Effector CD8-positive, alpha-beta T cell (primary cell): ENCODE measurements at places on chromosomes 11 and 22.
A peak's percentile ranks its signal among the peaks of the same experiment; 100 is the strongest.

DNA sequence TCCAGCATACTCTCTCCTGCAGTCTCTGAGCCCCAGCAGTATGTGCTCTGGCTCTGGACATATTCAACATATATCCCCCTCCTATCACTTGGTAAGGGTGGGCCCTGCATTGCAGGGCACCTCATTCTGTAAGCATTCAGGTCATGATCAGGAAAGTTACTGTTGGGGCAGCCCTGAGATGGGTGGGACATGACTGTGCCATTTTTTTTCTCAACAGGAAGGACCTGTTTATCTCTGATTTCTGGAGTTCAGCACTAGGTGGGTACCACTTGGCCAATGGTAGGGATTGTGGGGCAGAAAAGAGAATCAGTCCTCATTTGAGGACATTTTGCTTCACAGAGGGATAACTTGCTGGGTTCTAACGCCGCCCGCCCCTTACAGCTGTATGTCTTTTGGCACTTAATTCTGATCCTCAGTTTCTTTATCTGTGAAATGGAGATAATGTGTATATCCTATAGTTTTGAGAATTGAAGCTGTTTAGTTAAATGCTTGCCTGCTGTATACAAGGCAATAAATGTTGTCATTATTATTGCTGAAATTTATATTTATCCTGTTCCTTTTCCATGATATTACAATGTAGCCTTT is 2.2 kb downstream of the SRRD start:
- DNase-seq: no peak

DNA sequence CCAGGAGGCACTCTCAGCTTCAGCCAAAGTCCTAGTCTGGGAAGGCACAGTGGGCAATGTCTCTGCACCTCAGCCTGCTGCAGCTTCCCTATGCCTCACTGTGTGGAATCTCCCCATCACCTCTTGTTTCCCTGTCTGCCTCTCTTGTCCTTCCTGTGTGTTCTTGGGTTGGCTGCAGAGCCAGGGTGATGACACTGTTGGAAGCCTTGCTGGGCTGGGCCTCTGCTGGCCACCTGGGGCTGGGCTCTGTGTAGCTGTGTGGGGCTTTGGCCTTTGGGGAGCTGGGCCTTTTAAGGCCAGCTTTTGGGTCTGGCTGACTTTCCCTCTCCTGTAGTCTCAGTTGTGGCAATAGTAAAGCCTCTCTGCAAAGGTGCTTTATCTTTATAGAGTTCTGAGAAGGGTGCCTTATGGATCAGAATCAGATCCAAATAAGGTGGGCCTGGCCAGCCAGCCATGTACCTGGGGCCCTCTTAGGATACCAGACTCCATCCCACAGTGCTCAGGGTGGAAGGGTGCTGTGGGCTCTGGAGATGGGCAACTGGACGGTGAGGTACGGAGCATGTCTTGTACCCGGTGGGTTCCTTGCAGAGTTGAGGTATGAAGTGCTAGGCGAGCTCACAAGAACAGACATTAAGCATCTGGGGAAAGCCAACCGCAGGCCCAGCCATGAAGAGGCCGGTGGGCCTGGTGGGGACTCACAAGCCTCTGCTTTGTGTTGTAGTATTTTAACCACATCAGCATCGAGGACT is 10.3 kb upstream of the RANBP1 start:
- no peak for DNase-seq

DNA sequence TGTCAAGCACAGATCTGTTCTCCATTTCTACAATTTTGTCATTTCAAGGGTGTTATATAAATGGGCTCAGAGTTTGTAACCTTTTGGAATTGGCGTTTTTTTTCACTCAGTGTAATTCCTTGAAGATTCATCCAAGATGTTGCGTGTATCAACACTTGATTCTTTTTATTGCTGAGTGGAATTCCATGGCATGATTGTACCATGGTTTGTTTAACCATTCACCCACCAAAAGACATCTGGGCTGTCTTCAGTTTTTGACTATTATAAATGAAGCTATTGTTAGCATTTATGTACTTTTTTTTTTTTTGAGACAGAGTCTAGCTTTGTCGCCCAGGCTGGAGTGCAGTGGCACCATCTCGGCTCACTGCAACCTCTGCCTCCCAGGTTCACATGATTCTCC is 2.9 kb downstream of the OOSP1 start:
- no peak for DNase-seq

- DNase-seq: no peak
Observed at GRCh38 chr11:134552749-134553148, 140.7 kb upstream of the B3GAT1 start.

GRCh38 chr11:47163193-47163592 is 13.5 kb downstream of the ARFGAP2 start:
- DNase-seq: no peak

DNA sequence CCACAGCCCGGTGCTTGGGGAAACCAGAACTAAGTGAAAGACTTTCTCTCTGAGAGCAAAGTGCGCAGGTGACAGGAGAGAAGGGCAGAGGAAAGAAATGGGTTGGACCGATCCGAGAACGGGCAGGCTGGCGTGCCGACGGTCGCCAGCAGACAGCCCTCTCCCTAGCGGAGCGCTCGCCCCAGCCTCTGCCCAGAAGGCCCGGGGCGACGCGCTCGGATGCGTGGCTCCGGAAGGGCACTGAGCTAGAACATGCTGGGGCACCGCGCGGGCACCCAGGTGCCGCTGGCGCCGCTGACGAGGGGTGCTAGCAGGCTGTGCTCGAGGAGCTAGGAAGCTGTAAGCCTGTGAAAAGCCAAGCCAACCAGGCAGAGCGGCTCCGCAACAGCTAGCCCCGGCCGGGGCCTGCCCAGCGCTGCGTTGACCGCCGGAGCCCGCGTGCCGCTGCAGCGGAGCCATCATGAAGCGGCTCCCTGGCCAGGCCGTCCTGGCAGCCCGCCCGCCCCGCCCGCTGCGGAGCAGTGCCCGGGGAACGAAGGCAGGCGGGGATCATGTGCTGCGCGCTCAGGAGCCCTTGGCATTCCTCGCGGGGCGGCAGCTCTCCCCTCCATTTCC is 22.1 kb upstream of the RRAS2 start:
- peak; percentile 9 for DNase-seq

- no peak for DNase-seq
Observed at GRCh38 chr22:24937114-24937513, 9.4 kb downstream of the LHFPL7 start.

DNA sequence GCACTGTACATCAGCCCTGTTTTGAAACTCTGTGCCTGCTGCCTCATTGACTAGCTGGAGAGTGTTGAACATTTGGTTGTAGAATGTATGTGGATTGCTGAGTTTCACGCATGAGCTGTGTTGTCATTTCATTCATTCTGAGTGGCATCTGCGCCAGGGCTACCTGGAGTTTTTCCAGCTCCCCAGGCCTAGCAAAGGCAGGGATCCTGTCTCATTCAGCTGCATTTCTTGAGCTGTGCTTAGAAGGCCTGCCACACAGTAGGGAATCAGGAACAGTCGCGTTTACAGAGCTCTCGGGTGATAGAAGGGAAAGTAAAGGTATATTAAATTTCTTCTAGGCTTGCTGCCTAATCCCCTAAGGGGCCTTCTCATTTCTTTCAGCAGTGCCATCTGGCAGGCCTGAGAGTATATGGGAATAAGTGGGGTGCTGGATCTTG is 44.3 kb downstream of the PTPRJ start:
- DNase-seq: no peak

- no peak for DNase-seq
Observed at GRCh38 chr11:10722307-10722706, 28.7 kb upstream of the CTR9 start.

DNA sequence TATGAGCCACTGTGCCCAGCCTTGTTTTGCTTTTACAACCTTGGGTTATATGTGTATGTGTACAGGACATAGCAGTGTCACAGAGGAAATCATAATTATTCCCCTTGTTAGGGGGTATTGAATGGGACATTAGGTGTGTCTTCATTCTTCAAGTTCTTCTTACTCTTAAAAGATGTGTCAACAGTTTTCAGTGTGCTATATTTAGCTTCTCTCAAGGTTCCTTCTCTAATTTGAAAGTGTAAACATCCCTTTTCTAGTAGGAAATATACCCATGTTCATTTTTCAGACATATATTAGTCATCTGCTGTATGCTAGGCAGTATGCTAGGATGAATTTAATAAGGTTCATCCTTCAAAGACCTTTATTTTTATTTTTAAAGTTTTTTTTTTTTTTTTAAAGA is 17.1 kb downstream of the PCF11 start:
- DNase-seq: no peak

DNA sequence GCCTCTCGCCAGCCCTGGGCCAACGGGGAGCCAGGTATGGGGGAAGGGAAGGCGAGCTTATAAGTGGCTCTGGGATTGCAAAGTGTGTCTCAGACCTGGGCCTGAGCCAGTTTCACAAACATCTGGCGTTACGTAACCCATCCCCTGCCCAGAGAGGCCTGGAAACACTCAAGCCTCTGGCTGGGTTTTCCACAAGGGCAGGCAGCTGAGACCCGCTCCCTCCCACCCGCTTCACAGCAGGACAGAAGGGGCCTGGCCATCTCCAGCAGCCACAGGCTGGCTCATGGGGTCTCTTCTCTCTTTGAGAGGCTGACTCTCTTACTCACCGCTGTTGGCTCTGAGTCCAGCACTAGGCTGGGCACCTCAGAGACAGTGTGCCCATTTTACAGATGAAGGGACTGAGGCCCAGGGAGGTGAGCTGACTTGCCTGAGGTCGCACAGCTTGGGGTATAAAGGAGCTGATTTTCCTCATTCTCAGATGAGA is 44.5 kb downstream of the TRIOBP start:
- DNase-seq: no peak

DNA sequence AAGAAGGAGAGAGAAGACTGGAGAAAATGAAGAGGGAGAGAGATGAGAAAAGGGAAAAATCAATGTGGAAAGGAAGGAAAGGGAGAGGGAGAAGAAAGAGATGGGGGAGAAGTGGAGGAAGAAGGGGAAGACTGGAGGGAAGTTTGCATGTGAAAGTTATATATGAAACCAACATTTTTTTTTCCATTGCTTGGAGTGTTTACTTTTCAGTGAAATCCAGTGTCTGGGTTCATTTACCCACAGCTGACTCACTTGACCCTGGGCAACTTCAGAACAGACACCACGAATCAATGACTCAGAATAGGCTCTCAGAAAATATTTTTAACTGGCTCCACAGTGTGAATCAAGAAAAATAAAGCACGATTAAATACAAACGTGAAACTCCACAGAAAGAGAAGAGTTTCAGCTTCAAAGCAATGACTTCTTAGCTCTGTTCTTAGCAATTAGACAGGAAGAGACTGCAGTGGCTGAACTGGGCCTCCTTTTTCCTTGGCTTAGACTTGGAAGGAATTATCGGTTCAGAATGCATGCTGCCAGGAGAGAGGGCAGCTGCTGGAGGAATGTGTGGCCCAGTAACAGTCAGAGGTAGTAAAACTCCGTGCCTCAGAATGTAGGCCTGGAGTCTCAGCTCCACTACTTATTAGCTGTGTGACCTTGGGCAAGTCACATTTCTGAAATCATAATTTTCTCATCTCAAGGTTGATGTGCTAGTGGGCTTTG is 237.5 kb downstream of the MIAT start:
- DNase-seq: no peak

- no peak for DNase-seq
Observed at GRCh38 chr11:133070791-133071190, 461.5 kb downstream of the OPCML start.

DNA sequence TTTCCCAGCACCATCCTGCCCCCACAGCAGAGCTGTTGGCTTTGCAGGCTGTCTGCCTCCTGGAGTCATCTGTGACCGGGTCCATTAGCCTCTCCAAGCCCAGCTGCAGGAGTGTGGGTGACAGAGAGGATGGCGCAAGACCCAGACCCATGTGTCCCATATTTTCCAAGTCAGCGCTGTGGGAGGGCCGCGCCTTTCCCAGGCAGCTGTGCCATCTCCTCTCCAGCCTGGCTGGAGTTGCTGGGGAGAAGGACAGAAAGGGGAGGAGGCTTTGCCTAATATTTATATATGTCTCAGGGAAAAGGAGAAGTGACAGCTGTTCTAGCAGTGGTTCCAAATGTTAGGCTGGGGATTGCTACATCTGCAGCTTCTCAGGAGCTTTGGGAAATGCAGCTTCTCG is 15.7 kb downstream of the DTX4 start:
- no peak for DNase-seq

DNA sequence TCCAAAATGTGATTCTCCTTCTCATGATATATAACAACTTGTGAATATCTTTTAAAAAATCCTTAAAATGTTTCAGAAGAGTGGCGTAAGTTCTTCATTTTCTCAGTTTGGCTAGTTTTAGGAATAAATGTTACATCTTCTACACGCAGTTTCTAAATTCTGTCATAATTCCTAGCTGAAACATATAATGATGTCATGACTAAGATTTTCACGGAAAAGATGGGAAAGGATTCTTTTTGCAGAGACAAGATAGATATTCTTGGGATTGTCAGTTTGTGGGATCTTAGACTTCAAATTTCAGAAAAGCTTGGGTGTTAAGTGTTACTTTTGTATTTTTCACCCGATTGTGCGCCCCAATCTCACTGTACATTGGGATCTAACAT is 1.7 kb downstream of the EED start:
- DNase-seq: no peak

DNA sequence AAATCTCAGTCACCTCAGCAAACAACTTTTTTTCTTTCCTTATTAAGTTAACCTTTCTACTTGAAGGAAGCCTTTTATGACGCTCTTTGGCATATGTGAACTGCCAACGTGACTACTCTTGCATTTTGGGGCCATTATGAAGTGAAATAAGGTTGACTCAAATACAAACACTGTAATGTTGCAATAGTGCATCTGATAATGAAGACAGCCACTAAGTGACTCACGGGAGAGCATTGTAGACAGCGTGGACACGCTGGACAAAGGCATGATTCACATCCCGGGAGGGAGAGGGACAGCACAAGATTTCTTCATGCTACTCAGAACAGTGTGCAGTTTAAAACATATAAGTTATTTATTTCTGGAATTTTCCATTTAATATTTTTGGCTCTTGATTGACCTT is 560.8 kb downstream of the ETS1 start:
- DNase-seq: no peak

- DNase-seq: no peak
Observed at GRCh38 chr11:35621620-35622019, 3.4 kb downstream of the FJX1 start.

DNA sequence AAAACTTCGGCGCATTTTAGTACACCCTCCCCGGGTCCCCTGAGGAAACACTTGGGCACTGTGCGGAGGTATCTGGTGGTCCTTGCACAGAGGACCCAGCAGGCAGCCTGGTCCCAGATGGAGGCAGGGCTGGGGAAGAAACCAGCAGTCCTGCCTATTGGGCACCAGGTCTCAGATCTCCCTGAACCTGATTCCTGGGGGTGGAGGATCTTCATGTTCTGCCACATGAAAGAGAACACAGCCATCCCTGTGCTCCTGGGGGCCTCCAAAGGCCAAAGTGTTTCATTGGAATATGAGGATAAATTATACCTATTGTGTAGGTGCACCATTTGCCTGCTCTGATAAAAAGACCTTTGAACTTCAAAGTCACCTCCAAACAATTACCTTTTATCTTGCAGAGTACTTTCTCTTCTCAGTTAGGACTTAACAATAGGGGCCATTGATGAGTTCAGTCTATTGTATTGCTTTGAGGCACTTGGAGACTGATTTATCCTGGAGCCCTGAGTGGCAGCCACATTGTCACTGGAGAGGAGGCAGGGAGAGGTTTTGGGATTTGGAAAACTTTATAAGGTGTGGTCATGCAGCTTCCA is 1.8 kb downstream of the RCN1 start:
- no peak for DNase-seq
